ENCODE measurements at places on chromosomes 16 and 17. TPM values are rescaled to one million over a fixed set of nuclear protein-coding genes. Genes with fewer than 3 reads are reported as not detected.
A peak's percentile ranks its signal among the peaks of the same experiment; 100 is the strongest.

CCDC57 gene
- total RNA-seq = 7.3 TPM

EXOC3L1 gene
- 0.35 TPM for total RNA-seq

TEKT5 gene
- total RNA-seq = not detected

HBM gene
- total RNA-seq = not detected

GRCh38 chr16:27929818-27930217, 133.7 kb downstream of the GSG1L start:
- DNase-seq = no peak

- no peak for DNase-seq
Measured at GRCh38 chr17:2207815-2208515, 95.6 kb downstream of the SMG6 start.

GRCh38 chr17:30021708-30022317, 80.4 kb downstream of the EFCAB5 start:
- DNase-seq = peak; percentile 67

GRCh38 chr17:8976638-8977037, 11.1 kb upstream of the PIK3R5 start:
- no peak for DNase-seq

GRCh38 chr16:77969861-77970260, 52.5 kb upstream of the CLEC3A start:
- DNase-seq = no peak

GRCh38 chr17:21252289-21252795, 868 bp downstream of the NATD1 start:
- DNase-seq = no peak

- peak; percentile 87 for DNase-seq
Measured at GRCh38 chr16:14181371-14182050, 110.4 kb downstream of the MRTFB start.
